ENCODE measurements at places on chromosomes 3 and 15.

DNA sequence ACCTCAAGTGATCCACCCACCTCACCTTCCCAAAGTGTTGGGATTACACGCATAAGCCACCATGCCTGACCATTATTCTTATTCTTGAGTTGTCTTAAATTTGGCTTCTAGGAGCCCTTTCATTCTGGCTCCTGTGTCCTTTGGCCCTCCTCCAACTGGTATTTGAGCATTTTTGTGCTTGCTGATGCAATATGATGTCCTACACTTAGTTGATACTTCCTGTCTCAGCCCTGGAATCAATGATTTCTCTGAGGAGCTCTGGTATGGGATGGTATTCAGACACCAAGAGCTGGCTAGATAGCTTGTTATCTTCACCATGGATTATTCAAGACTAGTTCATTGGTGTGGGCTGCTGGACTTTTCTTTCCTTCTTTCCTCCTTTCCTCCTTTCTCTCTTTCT lies 25.4 kb downstream of the ZNF621 start:
- DNase-seq, result no peak

GRCh38 chr15:88300089-88300488 lies 43.5 kb upstream of the NTRK3 start:
- DNase-seq, result no peak

DNA sequence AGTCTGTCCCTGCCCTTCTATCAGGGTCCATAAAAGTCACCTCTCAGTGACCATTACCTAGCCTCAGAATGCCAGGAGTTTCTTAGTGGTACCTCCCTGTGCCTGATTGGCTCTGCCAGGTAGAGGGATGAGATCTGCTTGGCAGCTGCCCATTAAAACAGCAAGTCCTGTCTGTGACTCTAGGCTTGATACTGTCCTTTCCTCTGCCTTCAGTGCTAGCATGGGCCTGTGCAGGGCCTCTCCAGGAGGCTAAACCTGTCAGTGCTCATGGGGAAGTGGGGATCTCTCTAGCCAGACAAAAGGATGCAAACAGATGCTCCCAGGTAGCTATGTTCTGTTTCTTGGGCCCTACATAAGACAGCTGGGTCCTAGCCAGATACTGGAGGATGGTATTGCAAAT lies 10.0 kb upstream of the MANF start:
- no peak for DNase-seq

DNA sequence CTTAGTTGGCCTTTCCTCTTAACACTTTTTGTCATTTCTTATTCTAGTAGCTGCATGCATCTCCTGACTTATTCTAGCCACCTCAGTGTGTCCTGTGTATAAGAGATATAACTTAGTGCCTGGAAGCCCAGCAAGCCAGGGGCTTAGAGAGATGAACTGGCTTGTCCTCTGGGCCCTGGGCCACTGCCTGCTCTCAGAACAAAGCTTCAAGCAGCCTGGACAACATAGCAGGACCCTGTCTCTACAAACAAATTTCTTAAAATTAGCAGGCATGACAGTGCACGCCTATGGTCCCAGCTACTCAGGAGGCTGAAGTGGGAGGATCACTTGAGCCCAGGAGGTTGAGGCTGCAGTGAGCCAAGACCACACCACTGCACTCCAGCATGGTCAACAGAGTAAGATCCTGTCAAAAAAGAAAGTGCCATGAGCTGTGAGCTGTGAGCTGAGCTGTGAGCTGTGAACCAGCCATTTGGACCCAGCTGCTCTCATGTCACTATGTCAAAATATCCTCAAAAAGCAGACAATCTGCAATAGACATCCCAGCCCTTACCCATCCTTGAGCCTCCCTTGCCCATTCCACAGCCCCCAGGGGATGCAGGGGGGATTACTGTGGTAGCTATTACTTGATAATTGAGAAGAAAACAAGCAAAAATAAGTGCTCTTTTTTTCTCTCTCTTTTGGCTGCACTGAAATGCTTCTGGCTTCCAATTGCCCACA lies 174.5 kb downstream of the OPA1 start:
- DNase-seq, result no peak

GRCh38 chr15:75705854-75706681 lies 6.6 kb downstream of the CSPG4 start:
- no peak for DNase-seq

- no peak for DNase-seq
These were observed 397 bp downstream of the PLXND1 start for GRCh38 chr3:129605922-129606635.

DNA sequence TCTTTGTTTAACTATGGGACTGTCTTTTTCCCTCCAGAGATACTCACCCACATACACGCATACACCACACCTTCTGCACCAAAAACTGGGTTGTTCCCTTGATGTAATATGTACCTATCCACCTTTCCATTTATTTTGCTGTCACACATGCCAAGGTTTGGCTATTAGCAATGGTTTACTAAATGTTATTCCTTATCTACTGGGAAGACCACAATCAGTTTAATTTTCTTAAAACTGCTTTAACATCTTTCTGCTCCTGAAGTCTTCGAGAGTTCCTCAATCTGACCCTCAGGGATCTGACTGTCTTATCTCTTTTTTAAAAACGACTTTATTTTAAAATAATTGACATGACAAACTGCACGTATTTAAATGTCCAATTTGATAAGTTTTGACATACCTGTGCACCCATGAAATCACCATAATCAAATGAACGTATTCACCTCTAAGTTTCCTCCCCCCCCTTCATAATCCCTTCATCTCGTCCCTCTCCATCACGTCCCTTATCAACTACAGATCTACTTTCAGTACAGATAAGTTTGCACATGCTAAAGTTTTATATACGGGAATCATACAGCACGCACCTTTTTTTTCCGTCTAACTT lies 805 bp upstream of the TRPM7 start:
- no peak for DNase-seq

GRCh38 chr3:39191111-39191510 lies 1.3 kb downstream of the XIRP1 start:
- no peak for DNase-seq

Data from T-helper 2 cell treated with Interferon-gamma antibody and Interleukin-4, amounts not matched to agents 5 μg/mL and 100 μg/mL, for 36 hours (primary cell).